Lower lobe of right lung (tissue), 2 donors: ENCODE measurements at places on chromosomes 7 and 10. TPM values are rescaled to one million over a fixed set of nuclear protein-coding genes. Genes with fewer than 3 reads are reported as not detected.

DNA sequence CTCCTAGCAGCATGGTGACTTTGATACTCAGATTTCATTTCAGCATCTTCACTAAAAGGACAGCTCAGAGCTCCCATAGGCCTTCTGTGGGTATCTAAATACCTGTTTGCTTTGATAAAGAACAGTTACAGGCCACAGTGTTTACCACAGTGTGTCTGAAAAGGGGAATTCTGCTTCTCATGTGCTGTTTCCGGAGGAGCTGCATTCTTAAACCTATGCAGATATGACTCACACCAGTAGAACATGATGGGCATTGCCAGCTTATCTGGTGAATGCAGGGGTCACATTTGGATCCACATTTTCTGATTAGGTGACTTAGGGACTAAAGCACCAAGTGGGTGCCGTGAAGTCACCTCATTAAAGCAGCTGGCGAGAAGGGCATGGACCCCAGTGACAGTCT is 52.6 kb downstream of the TRRAP start:
- no peaks in the 10 kb centered on the region for H3K4me1 ChIP-seq
- no peaks in the 10 kb centered on the region for H3K27me3 ChIP-seq
- no peak overlapping the region for H3K4me3 ChIP-seq
- H3K27ac ChIP-seq, result no peak overlapping the region
- peaks cover 100% of the 10 kb centered on the region for H3K36me3 ChIP-seq
- no peak for DNase-seq

- peak; percentile 42 for DNase-seq
- no peak overlapping the region for H3K4me3 ChIP-seq
- no peaks in the 10 kb centered on the region for H3K4me1 ChIP-seq
- peaks cover 10% of the 10 kb centered on the region for H3K27me3 ChIP-seq
- no peak overlapping the region for H3K27ac ChIP-seq
- H3K36me3 ChIP-seq, result peaks cover 62% of the 10 kb centered on the region
These were observed 41.3 kb downstream of the ZNF467 start for GRCh38 chr7:149732111-149732561.

- no peaks in the 10 kb centered on the region for H3K27me3 ChIP-seq
- no peaks in the 10 kb centered on the region for H3K36me3 ChIP-seq
- no peak overlapping the region for H3K27ac ChIP-seq
- no peak overlapping the region for H3K4me3 ChIP-seq
- DNase-seq, result no peak
These were observed 85.4 kb upstream of the GSDME start for GRCh38 chr7:24842449-24843241.

GRCh38 chr7:130699686-130700085 is 13.3 kb upstream of the TSGA13 start:
- DNase-seq, result no peak
- no peak overlapping the region for H3K27ac ChIP-seq
- no peaks in the 10 kb centered on the region for H3K36me3 ChIP-seq
- H3K4me3 ChIP-seq, result no peak overlapping the region

PKD1L1 gene
- total RNA-seq, result 0.59 TPM

- H3K4me3 ChIP-seq, result no peak overlapping the region
- H3K4me1 ChIP-seq, result no peaks in the 10 kb centered on the region
- no peaks in the 10 kb centered on the region for H3K27me3 ChIP-seq
- DNase-seq, result no peak
- no peak overlapping the region for H3K27ac ChIP-seq
These were observed 157.7 kb downstream of the PLPP4 start for GRCh38 chr10:120614680-120615079.
